ENCODE measurements at places on chromosomes 12 and 14.

- DNase-seq: no peak
Observed at GRCh38 chr12:12207746-12208145, 59.1 kb downstream of the LRP6 start.

DNA sequence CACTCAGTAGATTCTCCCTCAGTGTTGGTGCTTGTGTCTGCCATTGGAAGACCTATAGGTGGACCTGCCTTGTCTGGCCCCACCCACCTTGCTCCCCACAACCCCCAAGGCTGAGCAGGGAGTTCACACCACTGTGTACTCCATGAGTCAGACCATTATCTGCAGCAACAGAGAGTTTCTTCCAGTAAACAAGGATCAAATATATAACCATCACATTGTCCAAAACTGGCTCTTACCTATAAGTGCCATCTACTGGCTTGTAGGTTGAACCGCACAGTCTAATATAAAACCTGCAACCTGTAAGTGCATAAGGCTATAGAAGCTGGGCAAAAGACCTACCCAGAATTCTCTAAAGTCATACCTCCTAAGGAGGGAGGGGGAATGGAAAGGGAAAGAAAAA, 7.9 kb downstream of the TAS2R13 start:
- no peak for DNase-seq

GRCh38 chr12:78018171-78018910, 187.6 kb downstream of the NAV3 start:
- DNase-seq: no peak

- no peak for DNase-seq
Observed at GRCh38 chr14:69259527-69260189, at the start of gene GALNT16. GALNT16 (plus strand) TSS chr14:69260158; CDS start chr14:69260291, 133 bp downstream.

GRCh38 chr12:85782711-85783110, 53.5 kb downstream of the RASSF9 start:
- DNase-seq: no peak

DNA sequence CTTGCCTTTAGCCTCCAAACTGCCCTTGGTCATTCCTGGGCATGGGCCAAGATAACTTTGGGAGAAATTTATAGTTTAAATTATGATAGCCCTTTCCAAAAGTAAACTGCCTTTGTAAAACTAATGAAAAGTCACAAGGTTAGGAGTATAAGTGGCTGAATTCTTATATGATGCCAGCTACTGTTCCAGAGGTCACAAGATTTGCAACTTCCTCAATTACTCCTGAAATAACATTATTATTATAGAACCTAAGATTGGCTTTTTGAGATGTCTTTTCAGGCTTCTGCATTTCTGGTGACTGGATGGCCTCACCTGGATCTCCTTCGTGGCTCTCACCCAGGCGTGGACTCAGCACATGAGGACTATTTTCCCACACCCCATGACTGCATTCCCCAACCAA, 55.0 kb downstream of the OSBPL8 start:
- DNase-seq: no peak

DNA sequence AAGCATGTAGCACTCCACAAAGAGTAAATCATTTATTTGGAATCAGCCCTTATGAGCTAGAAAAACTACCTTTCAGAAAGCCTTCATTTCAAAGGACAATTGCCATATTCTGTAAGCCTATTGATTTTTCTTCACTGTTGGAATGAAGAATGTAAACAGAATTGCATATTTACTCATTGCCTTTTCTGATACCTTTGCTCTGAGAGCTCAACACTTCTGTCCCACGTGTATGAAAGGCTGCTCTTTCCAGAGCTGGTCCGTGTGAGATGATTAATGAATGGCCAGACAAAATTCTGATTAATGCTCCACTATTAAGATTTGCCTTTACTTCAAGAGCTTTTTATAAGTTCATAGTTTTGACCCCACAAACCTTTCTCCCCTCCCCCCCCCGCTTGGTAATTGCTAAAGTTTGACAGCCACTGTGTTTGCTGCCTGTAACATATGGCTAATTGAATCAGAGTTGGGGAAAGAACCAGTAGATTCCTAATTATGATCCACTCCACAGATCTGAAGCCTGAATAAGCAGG, 63.0 kb upstream of the PLEKHA5 start:
- no peak for DNase-seq

- peak; percentile 66 for DNase-seq
Observed at GRCh38 chr14:22391908-22392565, 197.0 kb downstream of the DAD1 start.

GRCh38 chr12:96193725-96194575, at the start of gene ELK3:
ELK3 (plus strand) TSS chr12:96194375.
- DNase-seq: peak; percentile 74

DNA sequence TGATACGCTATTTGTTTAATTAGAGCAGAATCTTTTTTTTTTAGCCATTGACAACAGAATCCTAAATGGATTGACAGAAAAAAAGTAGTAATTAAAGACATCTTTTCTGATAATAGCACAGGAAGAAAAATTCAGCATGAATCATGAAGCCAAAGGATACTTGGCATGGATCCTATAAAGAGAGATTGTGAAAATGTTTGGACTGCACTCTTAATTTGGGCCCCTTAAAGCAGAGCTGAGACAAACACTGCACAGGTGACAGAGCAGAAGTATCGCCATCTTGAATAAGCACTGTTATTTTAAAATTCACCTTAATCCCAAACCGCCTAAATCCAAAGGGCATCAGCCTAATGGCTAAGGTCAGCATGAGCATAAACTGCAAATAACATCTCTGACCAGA, 48.8 kb upstream of the SEL1L start:
- no peak for DNase-seq

- no peak for DNase-seq
Observed at GRCh38 chr14:58294201-58294600, 4.2 kb upstream of the ARID4A start.

GRCh38 chr12:21725731-21726130, 48.8 kb downstream of the KCNJ8 start:
- DNase-seq: no peak

- DNase-seq: no peak
Observed at GRCh38 chr12:14239350-14239934, 126.0 kb upstream of the ATF7IP start.

GRCh38 chr12:121668750-121669520, 519 bp downstream of the MORN3 start:
- DNase-seq: no peak

DNA sequence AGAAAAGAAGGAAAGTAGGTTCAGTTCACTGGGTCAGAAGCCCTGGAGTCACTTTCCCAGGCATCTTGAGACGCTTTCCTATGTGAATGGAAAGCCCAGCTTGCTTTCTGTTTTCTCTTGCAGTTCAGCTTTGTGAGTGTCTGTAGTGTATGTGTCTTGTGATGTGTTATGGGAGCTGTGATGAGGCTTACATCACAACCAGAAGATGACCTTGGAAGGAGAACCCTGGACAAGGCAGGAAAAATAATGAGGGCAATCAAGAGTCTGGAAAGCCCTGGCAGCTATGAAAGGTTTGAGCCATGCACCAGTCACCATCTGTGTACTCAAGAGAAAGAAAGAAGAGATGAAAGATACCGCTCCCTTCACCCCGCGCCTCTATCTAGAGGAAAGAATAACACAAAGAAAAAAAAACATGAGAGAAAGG, 35.2 kb upstream of the PTGR2 start:
- no peak for DNase-seq

GRCh38 chr14:34684578-34684977, 29.8 kb downstream of the CFL2 start:
- DNase-seq: no peak

DNA sequence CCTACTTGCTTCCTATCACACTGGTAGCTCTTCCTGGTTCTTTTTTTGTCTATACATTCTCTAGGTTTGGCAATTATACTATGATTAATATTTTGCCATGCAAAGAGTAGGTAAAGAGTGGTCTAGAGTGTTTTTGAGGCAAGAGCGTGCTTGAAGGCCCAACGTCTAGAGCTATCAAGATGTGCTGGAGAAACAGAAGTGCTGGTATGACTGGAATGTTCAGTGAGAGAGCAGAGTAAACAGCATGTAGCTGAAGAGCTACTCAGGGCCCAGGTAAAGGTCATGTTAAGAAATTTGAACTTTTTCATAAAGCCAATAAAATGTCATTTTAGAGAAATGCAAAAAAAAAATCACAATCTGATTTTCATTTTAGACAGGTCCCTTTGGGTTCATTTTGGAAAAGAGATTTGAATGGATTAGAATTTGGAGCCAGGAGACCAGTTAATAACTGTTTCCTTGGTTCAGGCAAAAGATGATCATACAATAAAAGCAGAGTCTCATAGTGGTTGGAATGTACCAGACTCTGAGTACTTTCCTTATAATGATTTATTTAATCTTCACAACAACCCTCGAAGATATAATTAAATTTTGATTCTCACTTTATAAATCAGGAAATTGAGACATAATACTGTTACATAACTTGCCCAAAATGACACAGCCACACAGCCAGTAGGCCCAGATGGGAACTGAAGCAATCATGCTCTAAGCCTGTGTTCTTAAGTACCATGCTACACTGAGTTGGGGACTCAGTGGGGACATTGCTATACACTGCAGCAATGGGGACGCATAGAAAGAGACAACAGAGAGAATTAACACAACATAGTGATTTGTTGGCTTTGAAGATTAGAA, 350.1 kb downstream of the NELL2 start:
- DNase-seq: no peak

- DNase-seq: no peak
Observed at GRCh38 chr12:124677552-124678356, 110.3 kb upstream of the NCOR2 start.

- no peak for DNase-seq
Observed at GRCh38 chr12:95204141-95204866, 13.0 kb downstream of the FGD6 start.

- no peak for DNase-seq
Observed at GRCh38 chr12:109627633-109628032, 54.0 kb downstream of the MVK start.

DNA sequence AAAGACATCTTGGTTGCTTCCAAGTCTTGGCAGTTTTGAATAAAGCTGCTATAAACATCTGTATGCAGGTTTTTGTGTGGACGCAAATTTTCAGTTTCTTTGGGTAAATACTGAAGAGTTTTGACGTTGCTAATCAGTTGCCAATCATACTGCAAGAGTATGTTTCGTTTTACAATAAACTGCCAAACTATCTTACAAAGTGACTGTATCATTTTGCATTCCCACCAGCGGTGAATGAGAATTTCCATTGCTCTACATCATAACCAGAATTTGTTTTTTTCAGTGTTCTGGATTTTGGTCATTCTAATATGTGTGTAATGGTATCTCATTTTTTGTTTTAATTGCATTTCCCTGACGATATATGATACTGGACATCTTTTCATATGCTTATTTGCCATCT, 190.8 kb upstream of the PARP11 start:
- DNase-seq: no peak

GRCh38 chr12:84760091-84760865, 152.3 kb downstream of the SLC6A15 start:
- no peak for DNase-seq

GRCh38 chr12:111761706-111762105, 5.0 kb upstream of the ALDH2 start:
- DNase-seq: no peak

DNA sequence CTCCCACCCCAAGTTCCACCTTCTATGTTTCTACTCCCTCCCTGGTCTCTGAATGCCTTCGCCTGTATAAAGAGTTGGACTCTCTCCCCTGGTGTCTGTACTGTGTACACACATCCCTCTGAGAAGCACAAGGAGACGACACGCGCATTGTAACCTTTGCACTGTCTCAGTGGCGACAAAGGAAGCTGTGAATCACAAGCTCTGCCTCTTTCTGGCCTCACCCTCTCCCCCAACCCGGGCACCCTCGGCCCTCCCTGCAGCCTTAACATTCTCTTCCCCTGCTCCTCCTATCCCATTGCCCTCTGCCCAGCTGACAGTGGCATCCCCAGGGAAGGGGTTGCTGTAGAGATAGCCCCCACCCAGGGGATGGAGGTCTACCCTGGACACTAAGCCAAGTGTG, 2.5 kb upstream of the SMARCD1 start:
- DNase-seq: no peak

DNA sequence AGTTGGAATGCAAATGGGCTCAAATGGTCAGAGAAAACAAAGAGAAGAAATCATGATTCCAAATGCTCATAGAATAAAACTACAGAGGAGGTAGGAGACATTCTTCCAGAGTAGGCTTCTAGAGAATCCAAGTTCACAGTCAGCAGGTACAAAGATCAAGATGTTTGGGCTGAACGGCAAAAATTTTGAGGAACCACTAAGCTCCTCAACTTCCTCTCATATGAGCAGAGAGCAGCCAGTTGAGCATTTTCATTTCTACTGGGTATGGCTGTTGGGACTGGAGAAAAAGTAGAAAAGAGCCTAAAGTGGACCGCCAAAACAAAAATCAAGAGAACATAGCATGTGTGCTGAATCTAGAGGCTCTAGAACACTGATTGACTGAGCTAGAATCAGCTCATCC, 73.8 kb upstream of the ARID2 start:
- no peak for DNase-seq

- DNase-seq: no peak
Observed at GRCh38 chr14:61381553-61381952, 60.2 kb downstream of the PRKCH start.

GRCh38 chr12:76539727-76540126, 19.8 kb downstream of the OSBPL8 start:
- DNase-seq: no peak

- peak; percentile 95 for DNase-seq
Observed at GRCh38 chr14:102096569-102097188, 9.8 kb upstream of the HSP90AA1 start.

DNA sequence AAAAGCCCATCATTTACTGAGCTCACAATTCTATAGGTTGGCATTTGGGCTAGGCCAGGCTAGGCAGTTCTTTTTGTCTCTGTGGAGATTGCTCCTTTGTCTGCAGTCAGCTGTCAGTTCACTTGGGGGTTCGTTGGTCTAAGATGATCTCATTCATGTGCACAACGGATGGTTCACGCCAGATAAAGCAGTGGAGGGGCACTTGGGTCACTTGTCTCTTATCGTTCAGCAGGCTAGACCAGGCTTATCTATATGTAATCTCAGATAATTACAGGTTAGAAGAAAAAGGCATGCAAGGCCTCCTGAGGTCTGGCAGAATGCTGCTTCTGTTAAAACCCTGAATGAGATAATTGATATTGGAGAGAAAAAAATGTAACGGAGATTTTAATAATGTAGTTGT, 119.0 kb upstream of the ATP2B1 start:
- no peak for DNase-seq

GRCh38 chr12:92089559-92089958, 56.1 kb downstream of the BTG1 start:
- no peak for DNase-seq
